ENCODE measurements at places on chromosomes 5 and 9.

DNA sequence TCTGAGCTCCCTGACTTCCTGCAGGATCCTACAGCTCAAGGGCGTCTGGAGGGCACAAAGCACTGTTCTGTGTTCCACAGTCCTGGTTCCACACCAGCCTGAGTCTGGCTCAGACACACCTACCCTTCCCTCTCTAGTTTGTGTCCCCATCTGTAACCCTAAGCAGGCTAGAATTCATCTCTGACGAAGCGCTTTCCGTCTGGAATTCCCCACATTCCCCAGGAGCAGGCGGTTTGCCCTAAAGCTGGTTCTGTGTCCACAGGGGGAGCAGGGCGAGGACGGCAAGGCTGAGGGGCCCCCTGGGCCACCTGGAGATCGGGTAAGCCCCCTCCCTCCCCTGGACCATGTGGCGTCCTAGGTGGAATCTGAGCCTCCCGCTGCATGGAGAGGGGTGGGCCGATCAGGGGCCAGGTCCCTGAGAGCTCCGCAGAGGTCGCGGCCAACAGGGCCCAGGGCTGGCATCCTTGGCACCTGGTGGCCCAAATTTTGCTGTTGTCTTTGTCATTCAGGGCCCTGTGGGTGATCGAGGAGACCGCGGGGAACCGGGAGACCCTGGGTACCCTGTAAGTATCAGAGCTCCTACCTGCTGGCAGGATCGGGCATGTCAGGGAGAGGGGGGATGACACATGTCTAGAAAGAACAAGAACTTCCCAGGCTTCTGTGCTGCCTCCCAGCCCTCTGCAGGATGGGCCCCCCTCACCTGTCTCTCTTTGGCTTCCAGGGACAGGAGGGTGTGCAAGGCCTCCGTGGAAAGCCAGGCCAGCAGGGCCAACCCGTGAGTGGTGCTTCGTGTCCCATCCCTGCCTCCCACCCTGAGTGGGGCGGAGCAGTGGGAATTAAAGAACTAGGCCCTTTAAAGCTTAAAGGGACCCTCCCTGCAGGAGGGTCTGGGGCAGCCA, 34.5 kb upstream of the ORM1 start:
- no peak for DNase-seq

DNA sequence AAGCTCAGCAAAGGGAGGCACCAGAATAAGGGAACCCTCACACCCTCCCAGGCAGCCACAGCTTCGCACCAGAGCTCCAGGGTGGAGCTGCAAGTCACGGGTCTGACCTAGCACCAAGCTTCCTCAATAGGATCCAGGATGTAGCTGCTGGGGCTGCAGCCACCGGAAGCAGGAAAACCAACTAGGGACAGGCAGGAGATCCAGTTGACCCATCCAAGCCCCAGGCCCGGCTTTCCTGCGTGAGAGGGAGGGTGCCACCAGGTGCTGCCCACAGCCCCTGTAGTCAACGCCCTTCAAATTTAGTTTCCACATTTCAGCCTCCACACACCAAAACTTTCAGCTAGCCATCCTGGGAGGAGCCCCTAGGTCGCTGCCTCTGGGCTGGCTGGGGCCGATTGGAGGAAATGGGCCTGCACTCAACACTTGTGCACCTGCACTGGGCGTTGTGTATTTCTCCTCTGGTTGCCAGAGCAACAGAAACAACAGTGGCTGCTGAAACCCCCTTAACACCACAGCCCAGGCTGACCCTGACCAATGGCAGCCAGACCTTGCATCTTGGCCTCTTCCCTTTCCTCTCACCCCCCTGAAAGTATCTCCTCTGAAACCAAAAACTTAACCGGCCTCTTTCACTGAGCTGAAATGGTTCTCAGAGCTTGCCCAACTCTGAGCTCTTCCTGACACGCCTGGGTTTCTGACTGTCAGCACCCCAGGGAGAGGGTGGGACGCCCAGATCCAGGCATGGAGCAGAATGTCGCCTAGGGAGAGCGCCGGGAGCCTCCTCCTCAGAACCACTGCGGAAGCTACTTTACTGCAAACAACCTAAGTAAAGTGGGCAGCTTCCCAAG, 226.5 kb upstream of the MAP3K1 start:
- DNase-seq: peak; percentile 8

- no peak for DNase-seq
Observed at GRCh38 chr5:122332599-122333555, 20.8 kb downstream of the SNCAIP start.

DNA sequence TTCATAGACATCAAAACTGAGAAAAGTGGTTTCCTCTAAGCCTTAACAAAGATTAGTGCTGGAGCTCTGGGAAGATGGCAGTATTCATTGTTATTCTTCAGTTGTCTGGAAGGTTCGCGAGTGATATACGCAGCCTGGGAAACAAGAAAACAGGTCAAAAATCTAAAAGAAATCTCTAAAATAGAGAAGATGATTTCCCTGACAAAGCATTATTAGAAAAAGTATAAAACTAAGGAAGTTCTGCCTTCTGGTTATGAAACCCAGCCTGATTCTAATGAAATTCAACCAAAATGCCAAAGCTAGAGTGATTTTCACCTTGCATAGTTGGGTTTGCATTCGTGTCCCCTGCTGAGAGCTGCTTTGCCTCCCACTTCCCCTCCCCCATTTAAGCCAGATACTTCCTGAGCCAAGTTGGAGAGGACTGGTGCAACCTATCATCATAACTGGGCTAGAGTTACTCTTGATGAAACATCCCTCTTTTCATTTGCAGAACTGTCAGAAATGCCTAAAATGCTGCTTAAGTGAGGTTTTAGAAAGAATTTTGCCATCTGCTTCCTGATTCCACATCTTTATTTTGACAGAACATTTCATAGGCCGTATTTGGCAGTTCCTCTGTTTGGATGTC, 48.4 kb downstream of the NDFIP1 start:
- DNase-seq: no peak

- no peak for DNase-seq
Observed at GRCh38 chr9:89880721-89881120, 275.9 kb downstream of the GADD45G start.

DNA sequence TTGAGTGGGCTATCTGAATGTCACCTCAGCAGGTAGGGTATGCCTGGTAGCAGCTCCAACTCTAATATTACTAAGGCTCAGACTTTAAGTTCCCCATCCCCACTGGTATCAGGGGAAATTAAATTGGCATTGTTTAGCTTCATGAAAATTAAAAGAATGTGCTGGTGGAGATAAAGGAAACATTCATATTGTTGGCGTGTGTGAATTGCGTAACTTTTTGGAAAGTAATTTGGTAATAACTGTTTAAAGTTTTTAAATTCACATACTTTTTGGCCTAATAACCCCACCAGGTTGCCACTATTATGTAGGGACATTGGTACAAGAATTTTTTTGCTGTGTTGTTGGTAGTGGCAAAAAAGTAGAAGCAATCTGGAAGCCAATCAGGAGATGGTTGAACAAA, 29.4 kb downstream of the TNPO1 start:
- no peak for DNase-seq

DNA sequence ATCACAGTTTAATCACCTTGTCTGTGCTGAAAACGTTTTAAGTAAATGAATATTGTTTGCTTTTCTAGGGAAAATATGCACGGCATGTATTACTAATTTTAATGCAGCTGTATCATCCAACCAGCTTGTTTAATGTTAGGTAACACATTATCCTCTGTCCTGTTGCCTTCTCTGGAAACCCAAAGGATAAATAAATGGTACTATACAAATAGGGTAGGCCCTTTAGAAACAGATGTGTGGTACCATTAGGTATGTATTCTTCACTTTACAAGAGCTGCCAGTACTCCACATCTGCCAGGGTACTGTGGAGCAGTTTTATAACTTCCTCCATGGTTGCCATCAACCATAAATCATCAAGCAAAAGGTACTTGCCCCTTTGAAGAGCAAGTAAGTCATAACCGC, 42.9 kb downstream of the FAF2 start:
- no peak for DNase-seq

- DNase-seq: no peak
Observed at GRCh38 chr5:56812110-56812509, 3.2 kb upstream of the MAP3K1 start.

- no peak for DNase-seq
Observed at GRCh38 chr5:36502608-36503007, 103.8 kb upstream of the SLC1A3 start.

DNA sequence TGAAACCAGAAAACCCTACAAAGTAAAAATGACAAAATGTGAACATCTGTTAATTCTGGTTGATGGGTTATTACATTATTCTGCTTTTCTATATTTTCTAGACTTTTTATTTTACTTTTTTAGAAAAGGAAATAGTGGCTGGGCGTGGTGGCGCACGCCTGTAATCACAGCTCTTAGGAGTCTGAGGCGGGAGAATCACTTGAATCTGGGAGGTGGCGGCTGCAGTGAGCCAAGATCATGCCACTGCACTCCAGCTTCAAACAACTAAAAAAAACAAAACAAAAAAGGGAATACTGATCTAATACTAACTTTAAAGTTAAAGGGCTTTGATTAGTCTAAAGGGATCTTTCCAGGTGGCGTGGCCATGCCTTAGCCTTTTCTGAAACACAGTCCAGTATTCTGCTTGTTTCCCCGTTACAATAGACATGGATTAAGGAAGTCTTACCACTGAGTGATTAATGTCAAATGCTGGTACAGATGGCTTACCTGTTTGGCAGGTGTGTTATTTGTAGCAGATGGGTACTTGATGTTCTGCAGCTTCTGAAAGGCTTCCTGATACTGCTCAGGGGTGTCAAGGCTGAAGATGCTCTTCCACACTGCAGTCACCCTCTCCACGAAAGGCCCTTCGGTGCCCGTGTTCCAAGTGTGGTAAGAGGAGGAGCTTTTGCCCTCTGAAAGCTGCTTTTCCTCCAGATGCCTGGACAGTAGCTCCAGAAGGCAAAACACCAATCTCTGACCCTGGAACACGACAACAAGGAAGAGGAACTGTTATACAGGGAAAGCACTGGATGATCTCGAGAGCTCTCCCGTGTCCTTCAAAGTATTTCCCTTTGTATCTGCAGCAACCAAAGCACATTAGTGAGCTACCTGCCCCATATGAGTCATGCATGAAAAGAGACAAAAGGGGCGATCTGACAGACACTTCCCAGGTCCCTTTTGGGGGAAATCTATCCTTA, 37.5 kb downstream of the CNOT8 start:
- DNase-seq: no peak

- no peak for DNase-seq
Observed at GRCh38 chr9:27653246-27653645, 80.0 kb upstream of the C9orf72 start.

- no peak for DNase-seq
Observed at GRCh38 chr5:140196115-140196814, 21.3 kb downstream of the CYSTM1 start.

GRCh38 chr9:82539856-82540579, 522.9 kb downstream of the RASEF start:
- DNase-seq: no peak

DNA sequence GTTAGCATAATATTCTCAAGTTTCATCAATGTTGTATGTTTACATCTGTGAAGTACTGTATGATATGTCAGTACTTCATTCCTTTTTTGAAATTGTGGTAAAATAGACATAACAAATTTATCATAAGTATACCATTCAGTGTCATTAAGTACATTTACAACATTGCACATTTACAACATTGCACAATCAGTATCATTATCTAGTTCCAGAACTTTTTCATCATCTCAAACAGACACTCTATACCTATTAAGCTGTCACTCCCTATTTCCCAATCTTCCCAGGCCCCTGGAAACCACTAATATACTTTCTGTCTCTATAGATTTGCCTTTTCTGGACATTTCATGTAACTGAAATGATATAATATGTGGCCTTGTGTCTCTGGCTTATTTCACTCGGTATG, 75.1 kb upstream of the ATG10 start:
- no peak for DNase-seq

GRCh38 chr9:134553061-134553891, 88.3 kb upstream of the COL5A1 start:
- no peak for DNase-seq

DNA sequence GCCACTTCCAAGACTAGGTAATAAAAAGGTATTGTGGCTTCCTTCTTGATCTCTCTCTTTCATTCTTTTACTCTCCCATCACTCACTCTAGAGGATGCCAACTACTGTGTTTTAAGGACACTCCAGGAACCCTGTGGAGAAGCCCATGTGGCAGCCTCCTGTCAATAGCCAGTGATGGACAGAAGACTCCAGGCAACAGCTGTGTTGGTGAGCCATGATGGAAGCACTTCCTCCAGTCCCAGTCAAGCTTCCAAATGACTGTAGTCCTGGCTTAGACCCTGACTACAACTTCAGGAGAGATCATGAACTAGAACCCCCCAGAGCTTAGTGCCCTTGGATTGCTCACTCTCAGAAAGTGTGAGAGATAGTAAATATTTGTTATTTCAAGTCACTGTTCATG, 123.9 kb downstream of the PPP2R2B start:
- DNase-seq: no peak

DNA sequence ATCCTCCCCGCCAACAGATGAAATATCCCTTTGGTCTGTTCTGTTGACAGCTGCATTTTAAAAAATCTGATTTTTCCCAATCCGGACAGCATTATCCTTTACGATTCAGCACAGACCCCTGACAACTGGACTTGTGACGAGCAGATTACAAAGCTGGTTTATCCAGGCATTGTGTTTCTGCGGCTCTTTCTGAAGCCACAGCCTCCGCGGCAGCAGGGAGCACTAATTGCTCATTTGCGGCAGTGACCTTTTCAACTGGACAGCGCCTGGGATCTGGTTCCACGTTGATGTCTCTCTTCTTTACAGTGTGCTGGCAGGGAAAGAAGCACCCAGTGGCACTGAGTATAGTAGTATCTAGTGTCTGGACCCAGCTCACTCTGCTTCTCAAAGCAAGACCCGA, 351.2 kb downstream of the ZNF608 start:
- no peak for DNase-seq

- no peak for DNase-seq
Observed at GRCh38 chr9:19946441-19947109, 157.7 kb upstream of the SLC24A2 start.

- no peak for DNase-seq
Observed at GRCh38 chr5:42887575-42887974, 75.9 kb upstream of the SELENOP start.

DNA sequence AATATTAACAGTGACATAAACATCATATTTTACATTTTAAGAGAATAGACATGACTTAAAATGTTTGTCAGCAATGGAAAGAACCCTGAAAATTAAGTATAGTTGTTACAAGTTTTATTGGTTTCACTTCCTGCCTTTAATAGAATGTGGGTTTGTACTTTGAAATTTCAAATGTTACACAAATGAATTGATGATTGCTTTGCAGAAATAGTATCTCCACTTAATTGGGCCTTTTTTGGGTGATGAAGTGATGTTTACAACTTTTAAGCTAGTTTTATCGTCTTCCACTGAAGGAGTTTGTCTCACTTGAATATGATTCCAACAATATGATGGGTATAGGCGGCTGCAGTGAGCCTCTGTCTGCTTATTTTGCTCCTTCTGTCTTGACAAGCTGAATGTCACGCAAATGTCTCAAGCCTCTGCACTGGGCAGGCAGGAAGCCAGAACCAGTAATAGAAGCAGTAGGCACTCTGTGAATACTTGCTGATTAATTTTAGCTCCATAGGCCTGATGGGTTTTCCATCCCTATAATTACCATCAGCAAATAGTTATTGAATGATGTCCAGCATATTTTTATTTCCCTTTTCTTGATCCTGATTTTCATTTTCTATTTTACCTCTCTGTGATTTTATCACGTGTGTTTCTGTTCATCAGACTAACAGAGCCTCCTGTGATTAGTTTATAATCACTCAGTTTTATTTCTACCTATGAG, 10.6 kb upstream of the NR3C1 start:
- DNase-seq: no peak
